ENCODE measurements at places on chromosomes 13 and 19. TPM values are rescaled to one million over a fixed set of nuclear protein-coding genes. Genes with fewer than 3 reads are reported as not detected.

The KCNC3 gene
- 0.31 TPM for polyA plus RNA-seq

GRCh38 chr13:34749046-34749445 lies 193.0 kb upstream of the NBEA start:
- no peak for DNase-seq

- DNase-seq = no peak
These were observed at the start of gene PTGER1 for GRCh38 chr19:14475251-14476073. Gene PTGER1, minus strand, starts transcription at chr19:14475354. Its CDS starts 1,034 bp downstream, at chr19:14474320.

GRCh38 chr19:35495107-35496064 lies 5.1 kb upstream of the KRTDAP start:
- peak; percentile 70 for DNase-seq

The CATSPERD gene
- not detected for polyA plus RNA-seq

DNA sequence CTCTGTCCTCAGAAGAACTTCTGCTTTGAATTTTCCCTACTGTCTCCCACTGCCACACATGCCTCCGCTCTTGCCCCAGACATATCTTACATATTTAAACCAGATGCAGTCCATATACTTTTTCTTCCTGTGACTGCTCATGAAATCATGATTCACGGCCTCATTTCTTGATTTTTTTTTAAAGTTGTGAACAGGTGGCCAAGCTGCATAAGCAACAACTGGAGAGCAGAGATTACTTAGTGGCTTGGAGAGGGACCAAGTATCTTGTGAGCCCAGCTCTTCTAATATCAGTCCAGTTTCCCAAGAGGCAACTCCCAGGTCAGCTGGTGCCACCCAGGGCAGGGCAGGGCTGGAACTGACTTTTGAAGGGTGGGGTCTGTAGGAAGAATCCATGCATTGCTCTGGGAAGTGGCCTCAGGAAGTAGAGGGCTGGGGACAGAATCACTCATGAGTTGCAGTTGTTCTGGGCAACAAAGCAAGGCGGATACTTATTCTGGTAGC lies 152.4 kb downstream of the LMO7 start:
- DNase-seq = peak; percentile 38

DNA sequence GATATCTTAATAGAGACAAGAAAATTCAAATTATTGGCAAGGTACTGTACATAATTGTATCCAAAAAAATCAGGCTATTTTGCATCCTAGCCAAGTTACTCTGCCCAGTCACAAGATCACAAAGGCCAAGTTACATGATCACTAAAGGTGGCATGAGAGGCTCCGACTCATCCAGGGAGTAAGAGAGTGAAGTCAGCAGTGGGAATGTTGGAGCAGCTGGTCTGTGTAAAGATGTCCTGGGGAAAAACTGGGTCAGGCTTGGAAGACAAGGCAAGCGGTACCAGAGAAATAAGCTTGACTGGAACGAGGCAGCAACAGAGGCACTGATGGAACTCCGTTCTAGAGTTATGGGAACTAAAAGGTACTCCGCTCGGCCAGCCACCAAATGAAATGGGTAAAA lies 50.2 kb upstream of the PSG2 start:
- no peak for DNase-seq

DNA sequence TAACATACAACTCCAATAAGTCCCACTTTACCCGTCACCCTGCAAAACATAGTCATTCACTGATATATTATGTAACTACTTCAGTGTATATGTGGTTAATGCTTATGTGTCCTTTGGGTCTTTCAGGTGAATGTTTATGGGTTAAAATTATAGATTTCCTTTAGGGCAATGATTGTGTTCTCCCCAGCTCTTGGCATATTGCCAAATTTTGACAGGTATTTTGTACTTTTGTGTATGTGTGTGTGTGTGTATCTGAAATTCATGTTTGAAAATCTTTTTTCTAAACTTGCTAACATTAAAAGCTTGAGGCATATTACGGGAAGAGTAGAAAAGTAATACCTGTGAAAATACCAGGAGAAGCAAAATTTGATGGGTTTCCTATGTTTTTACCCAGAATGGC lies 8.2 kb downstream of the CDK8 start:
- no peak for DNase-seq

DNA sequence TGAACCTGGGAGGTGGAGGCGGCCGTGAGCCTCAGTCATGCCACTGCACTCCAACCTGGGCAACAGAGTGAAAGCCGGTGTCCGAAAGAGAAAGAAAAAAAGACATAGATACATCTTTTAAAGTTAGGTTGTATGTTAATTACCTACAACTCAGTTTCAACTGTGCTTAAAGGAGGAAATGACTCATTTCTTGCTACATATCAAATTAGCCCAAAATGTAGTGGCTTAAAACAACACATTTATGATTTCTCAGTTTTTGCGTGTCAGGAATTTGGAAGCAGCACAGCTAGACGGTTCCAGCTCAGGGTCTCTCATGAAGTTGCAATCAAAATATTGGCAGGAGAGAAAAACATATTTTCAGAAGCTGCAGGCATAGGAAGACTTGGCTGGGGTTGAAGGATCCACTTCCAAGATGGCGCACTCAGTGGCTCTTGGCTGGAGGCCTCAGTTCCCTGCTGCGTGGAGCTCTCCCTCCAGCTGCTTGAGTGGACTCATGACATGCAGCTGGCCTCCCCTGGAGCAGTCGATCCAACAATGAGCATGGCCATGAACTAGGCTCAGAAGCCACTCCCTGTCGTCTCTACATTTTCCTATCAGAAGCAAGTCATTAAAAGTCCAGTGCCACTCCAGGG lies 7.1 kb downstream of the LDLR start:
- DNase-seq = peak; percentile 83

The IRF2BP1 gene
- 12.8 TPM for polyA plus RNA-seq

DNA sequence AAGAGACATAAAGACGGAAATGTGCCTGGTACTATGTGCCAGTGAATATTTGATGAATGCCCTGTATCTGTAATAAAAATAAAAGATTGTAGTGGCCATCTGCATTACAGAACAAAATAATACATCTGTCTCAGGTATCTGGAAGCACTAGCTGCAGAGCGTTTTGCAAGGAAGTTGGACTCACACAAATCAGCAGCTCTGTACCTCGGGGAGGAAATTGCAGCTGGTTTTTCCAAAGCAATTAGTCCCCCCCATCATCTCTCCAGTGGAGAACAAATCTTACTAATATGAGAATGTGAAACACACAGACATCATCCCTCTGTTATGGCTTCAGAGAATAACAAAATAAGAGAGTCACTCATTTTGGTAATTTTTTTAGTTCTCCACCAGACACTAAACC lies 245.3 kb downstream of the ITGBL1 start:
- no peak for DNase-seq

DNA sequence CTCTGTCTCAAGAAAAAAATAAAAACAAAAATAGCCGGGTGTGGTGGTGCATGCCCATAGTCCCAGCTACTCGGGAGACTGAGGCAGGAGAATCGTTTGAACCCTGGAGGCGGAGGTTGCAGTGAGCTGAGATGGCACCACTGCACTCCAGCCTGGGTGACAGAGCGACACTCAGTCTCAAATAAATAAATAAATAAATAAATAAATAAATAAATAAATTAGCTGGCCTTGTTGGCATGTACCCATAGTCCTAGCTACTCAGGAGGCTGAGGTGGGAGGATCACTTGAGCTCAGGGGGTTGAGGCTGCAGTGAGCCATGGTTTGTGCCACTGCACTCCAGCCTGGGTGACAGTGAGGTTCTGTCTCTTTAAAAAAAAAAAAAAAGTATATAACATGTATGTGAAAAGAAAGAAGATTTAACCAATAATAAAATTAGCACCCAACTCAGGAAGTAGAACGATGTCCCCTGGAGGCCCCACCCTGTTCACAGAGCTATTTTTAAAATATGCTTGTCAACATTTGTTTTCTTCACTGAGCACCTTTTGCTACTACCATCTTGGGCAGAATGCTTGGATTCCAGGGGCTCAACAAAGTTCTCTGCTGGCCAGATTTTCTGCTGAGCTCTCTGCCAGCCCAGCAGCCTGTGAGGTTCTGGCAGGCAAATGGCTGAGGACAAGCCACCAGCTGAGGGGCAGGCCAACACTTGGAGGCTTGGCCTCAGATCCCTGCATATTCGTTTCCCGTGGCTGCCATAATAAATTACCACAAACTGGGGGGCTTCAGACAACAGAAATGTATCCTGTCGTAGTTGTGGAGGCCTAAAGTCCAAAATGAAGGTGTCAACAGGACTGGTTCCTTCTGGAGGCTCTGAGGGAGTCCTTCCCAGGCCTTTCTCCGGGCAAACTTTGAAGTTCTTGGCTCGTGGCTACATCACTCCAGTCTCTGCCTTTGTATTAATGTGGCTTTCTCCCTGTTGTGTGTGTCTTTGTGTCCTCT lies 5.2 kb downstream of the SLC25A42 start:
- DNase-seq = no peak

The KLK14 gene
- polyA plus RNA-seq = not detected

The SH2D3A gene
- polyA plus RNA-seq = 23.6 TPM

GRCh38 chr19:1969176-1970002 lies 28.4 kb downstream of the CSNK1G2 start:
- no peak for DNase-seq

The IGFL1 gene
- polyA plus RNA-seq = 0.50 TPM

The ANGPTL4 gene
- polyA plus RNA-seq = 62.9 TPM

The DLL3 gene
- polyA plus RNA-seq = not detected

Measured in stomach (tissue), 19 donors.